ENCODE measurements at places on chromosomes 2 and 18.
A peak's percentile ranks its signal among the peaks of the same experiment; 100 is the strongest.

DNA sequence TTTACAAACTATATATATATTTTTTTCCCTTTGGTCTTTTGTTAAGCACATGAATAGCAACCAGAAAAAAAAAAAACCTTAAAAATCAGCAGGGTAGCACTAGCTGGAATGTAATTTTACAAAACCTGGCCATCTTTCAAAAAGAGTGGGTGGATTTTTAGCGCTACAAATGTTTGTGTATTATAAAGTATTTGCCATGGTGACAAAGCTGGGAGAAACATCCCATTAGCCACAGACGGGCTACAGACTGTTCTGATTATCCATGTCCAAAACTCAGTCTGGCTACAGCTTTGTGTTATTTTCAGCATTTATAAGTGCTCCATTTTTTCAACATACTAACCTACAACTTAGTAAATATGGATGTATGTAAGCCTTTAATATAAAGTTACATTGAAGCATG is 249.5 kb upstream of the TANK start:
- DNase-seq = no peak

DNA sequence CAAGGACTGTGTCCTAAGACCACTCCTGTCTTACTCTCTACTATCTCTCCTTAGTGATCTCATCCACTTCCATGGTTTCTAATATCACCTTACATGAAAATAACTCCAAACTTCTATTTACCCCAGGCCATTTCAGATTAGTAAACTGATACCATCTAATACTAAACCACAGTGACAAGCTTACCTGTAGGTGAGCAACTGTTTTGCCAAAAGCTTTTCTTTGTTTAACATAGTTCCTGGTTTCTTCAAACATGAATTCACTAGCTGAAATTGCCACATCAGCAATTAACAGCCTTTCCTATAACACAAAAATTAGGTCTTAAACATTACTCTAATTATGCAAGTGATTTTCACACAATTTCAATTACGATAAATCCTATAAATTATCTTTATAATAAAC is 22.1 kb downstream of the ACADL start:
- no peak for DNase-seq

DNA sequence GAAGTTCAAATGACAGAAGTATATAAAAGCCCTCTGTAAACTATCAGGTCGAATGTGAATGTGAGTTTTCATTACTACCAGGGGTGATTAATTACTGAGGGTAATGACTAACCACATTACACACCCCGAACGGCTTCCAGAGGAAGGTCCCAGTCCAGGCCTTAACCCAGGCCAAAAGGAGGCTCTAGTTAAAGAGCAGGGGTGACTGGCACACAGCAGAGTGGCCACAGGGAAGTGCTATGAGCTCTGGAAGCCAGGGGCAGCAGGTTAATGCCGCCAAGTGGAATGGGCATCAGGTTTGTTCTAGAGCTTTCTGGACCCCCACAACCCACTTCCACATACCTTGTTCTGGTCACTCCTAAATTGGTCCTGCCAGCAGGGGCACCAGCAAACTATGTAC is 87.7 kb downstream of the BCL11A start:
- DNase-seq = no peak

- no peak for DNase-seq
Observed at GRCh38 chr2:10385501-10385900, 62.6 kb downstream of the ODC1 start.

DNA sequence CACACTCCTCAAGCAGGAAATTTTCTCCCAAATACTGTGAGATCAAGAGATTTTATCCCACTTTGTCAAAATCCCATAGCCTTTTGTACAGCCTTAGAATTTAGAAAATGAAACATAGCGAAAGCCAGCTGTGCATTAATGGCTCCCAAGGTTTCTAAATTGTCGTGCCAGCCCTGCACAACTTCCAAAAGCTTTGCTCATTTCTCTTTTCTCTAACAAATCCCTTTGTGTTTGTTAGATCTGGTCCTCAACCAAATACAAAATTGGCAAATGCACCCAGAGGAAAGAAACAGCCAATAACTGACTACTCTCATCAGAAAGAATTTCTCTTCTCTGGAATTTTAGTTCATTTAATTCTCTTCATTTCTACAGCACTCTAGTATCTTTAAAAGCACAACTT is 361.1 kb downstream of the INSIG2 start:
- no peak for DNase-seq

- no peak for DNase-seq
Observed at GRCh38 chr18:3793545-3793944, 343.6 kb downstream of the TGIF1 start.

DNA sequence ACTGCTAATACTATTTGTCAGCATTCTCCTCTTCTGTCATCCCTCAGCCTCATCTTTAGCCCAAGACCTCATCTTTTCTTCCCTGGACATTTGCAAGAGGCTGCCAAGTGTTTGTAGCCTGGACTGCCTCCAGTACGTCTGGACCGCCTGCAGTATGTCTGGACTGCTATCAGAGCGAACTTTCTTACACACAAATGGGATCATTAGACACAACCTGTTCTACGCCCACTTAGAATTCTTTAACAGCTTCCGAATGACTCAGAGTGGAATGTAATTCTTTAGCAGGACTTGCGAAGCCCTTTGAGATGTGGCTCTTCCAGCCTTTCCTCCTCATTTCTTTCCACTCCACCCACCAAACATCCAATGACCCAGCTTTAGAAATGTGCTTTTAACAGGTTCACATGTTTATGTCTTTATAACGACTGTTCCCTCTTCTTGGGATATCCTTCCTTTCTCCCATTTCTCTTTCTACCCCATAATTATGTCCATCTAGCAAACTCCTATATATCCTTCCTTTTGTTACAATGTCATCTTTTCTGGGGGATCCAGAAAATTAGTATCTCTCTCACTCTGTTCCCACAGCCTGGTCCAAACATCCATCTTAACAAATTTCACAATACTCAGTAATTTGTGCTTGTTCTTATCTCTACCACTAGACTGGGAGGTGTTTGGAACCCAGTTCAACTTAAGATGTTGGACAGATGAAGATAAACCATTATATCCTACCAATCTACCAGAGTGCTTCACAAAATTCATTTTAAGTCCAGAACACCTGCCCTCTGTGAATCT is 171.3 kb upstream of the PGAP1 start:
- DNase-seq = no peak

- DNase-seq = no peak
Observed at GRCh38 chr2:201996006-201996405, 37.6 kb upstream of the FZD7 start.

GRCh38 chr2:208872591-208872990 is 466.0 kb downstream of the PTH2R start:
- DNase-seq = no peak

DNA sequence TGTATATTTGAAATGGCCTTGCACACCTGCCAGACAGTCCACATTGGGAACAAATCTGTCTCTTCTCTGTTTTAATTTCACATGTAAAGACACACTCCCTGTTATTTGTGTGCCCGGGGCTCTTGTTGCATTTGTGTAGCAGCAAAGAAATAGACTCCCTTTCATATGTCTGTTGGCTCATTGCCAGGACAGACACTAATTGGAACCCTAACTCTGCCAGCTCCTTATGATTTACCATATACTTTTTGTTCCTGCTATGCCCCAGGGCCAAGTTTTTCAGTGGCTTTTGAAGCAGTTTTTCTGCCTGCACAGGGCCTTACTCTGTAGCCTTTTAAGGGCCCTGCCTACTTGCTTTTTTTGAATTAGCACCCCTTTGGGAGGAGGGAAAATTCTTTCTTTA is 396.9 kb downstream of the DLGAP1 start:
- DNase-seq = no peak

GRCh38 chr2:172673056-172673683 is 62.5 kb upstream of the RAPGEF4 start:
- no peak for DNase-seq

GRCh38 chr2:130759906-130760753 is 4.8 kb downstream of the AMER3 start:
- DNase-seq = peak; percentile 93

DNA sequence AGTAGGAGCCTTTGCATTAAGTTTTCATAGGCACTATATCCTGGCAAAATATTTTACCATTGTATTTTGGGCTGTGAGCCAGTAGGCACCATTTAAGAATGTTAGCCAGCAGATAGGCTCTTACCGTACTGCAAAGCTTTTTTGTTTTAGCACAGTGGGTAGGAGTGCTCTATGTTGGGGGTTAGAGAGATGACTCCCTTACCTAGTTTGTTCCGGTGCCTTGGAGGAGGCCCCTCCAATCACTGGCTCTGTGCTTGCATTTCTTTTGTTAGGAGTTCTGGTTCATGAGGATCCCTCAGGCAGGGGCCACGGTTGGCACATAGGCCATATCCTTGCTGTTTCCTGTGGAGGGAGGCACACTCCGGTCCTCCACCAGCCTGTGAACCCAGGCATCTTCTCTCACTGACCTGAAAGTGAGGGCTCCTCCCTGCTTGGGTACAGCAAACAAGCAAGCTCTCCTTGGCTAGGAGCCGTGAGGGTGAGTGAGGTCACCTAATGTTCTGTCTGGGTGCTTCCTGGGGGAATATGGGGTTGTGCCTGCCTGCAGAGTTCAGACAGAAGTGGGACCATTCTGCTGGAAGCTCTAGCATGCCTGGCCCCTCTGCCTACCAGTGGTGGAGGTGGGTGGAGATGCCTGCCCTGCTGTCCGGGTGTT is 29.8 kb downstream of the LTBP1 start:
- no peak for DNase-seq

GRCh38 chr2:231664727-231665126 is 43.6 kb upstream of the PTMA start:
- DNase-seq = no peak

DNA sequence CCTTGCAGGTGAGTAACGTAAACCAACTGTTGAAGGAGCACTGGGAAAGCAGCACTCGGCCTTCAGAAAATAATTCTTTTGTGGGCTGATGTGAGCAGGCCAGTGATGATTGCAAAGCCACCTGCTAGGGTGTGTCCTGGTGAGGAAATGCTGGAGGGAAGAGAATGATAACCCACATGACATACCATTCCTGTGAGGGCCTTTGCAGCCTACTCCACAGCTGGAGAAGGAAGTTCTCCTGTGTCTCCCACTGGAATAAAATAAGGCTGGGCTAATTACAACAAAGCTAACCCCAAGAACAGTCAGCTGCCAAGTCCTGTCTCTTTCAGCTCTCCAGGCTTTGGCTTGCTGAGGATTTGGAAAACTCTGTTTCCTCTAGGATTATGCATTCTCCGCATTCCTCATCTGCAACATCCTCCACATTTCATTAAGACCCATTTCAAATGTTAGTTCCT is 16.7 kb upstream of the DSG1 start:
- no peak for DNase-seq

GRCh38 chr2:99784946-99785345 is 295.1 kb upstream of the REV1 start:
- no peak for DNase-seq
